Activated naive CD4-positive, alpha-beta T cell treated with anti-CD3 and anti-CD28 coated beads for 36 hours (primary cell): ENCODE measurements at places on chromosomes 7 and 10. TPM values are rescaled to one million over a fixed set of nuclear protein-coding genes. Genes with fewer than 3 reads are reported as not detected.

The MLXIPL gene
- total RNA-seq: 0.22 TPM

The CC2D2B gene
- not detected for total RNA-seq

The PODXL gene
- total RNA-seq: 1.8 TPM

The PDSS1 gene
- total RNA-seq: 14.5 TPM

The PAX2 gene
- not detected for total RNA-seq

The PLCE1 gene
- total RNA-seq: not detected

The CFAP46 gene
- total RNA-seq: not detected

The LBX1 gene
- total RNA-seq: not detected

The FAM25A gene
- total RNA-seq: not detected

The CPEB3 gene
- total RNA-seq: 1.3 TPM

The CALY gene
- total RNA-seq: not detected

The DENND11 gene
- 30.7 TPM for total RNA-seq

The SHH gene
- not detected for total RNA-seq

The SLC16A12 gene
- total RNA-seq: not detected

The GRID1 gene
- not detected for total RNA-seq

- no peak overlapping the region for H3K27ac ChIP-seq
- H3K36me3 ChIP-seq: no peaks in the 10 kb centered on the region
Measured at GRCh38 chr10:61751599-61751998, 88.9 kb downstream of the CABCOCO1 start.

DNA sequence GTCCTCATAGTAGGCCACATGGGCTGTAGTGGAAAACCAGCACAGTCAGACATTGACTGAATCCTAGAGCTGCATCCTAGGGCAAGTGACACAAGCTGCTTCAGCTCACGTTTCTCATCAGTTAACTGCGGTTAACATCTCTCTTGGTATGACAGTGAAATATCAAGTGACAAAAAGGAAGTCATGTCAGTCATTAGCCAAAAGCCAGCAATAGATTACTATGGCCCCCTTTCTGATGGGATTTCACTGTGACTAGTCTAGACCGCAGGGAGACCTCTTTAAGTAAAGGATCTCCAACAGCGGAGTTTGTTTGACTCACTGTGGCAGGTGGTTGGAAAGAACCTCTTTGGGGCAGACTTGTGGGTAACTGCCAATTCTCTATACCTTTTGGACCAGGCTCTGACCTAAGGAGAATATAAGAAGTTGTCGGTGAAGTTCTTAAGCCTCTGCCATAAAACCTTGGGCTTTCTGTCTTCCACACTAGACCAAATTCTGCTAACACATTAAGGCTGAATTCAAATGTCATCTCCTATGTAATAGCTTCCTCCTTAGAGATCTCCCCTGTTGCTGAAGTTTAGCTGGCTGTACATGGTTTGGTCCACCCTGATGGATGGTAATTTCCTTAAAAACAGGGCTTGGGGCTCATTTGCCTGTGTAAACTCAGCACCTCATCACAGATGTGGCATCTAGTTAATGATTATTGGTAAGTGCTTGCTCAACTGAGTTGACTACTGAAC is 115.3 kb downstream of the SGMS1 start:
- no peak overlapping the region for H3K27ac ChIP-seq
- no peak overlapping the region for H3K4me3 ChIP-seq
- H3K27me3 ChIP-seq: no peaks in the 10 kb centered on the region
- H3K4me1 ChIP-seq: peaks cover 49% of the 10 kb centered on the region
- DNase-seq: peak; percentile 13

DNA sequence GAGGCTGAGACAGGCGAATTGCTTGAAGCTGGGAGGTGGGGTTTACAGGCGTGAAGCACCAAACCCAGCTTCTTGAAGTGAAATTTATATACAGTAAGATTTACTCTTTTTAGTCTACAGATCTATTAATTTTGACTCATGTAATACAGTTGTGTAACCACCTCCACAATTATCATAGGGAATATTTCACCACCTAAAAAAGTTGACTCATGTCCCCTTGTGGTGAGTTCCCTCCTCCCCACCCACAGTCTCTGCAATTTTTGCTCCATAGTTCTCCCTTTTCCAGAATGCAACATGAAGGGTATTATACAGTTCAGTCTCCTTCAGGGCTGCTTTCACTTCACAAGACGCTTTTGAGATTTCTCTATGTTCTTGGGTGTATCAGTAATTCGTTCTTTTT is 156.8 kb downstream of the FAM107B start:
- no peaks in the 10 kb centered on the region for H3K36me3 ChIP-seq
- no peaks in the 10 kb centered on the region for H3K27me3 ChIP-seq
- no peak for DNase-seq
- H3K4me3 ChIP-seq: no peak overlapping the region
- peaks cover 25% of the 10 kb centered on the region for H3K4me1 ChIP-seq

- peaks cover 22% of the 10 kb centered on the region for H3K4me1 ChIP-seq
- peak overlapping the region; percentile 83 for H3K27ac ChIP-seq
- peak overlapping the region; percentile 5 for H3K4me3 ChIP-seq
- peak; percentile 85 for DNase-seq
Measured at GRCh38 chr10:31707093-31708039, 221.3 kb downstream of the ARHGAP12 start.

GRCh38 chr10:30413996-30414576 is 19.9 kb upstream of the MAP3K8 start:
- no peaks in the 10 kb centered on the region for H3K27me3 ChIP-seq
- DNase-seq: peak; percentile 43
- H3K36me3 ChIP-seq: no peaks in the 10 kb centered on the region
- no peak overlapping the region for H3K27ac ChIP-seq

DNA sequence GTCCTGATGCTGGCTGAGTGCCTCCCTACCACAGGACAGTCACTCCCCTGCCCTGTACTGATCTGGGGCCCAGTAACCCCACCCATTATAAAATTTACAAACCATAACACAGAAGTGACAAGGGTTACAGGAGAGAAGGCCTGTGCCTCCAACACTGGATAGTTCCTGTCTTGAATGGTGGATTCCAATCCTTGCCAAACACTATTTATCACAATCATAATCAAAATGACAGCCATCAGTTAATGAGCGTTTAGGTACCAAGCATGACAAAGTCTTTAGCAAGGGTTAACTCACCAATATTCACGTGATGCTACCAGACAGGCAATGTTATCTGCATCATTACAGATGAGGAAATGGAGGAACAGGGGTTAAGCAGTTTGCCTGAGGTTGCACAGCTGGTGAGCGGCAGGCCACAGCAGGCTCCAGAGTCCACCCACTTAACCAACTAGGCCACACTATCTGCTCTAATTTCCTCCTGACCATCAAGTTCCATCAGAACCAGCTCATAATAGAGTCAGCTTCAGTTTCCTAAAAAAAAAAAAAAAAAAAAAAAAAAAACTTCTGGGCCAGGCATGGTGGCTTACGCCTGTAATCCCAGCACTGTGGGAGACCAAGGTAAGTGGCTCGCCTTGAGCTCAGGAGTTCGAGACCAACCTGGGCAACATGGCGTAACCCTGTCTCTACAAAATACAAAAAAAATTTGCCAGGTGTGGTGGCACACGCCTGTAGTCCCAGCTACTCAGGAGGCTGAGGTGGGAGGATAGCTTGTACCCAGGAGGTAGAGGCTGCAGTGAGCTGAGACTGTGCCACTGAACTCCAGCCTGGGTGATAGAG is 14.2 kb downstream of the PDLIM1 start:
- no peaks in the 10 kb centered on the region for H3K4me1 ChIP-seq
- H3K4me3 ChIP-seq: no peak overlapping the region
- no peak overlapping the region for H3K27ac ChIP-seq
- DNase-seq: no peak

- peaks cover 3% of the 10 kb centered on the region for H3K36me3 ChIP-seq
- DNase-seq: no peak
- no peaks in the 10 kb centered on the region for H3K4me1 ChIP-seq
- H3K4me3 ChIP-seq: no peak overlapping the region
- H3K27me3 ChIP-seq: no peaks in the 10 kb centered on the region
Measured at GRCh38 chr7:50768485-50769474, 13.9 kb downstream of the GRB10 start.

- no peak overlapping the region for H3K27ac ChIP-seq
- peaks cover 13% of the 10 kb centered on the region for H3K36me3 ChIP-seq
- H3K4me3 ChIP-seq: no peak overlapping the region
- DNase-seq: peak; percentile 29
- no peaks in the 10 kb centered on the region for H3K27me3 ChIP-seq
Measured at GRCh38 chr7:156780724-156781455, 112.1 kb downstream of the LMBR1 start.

DNA sequence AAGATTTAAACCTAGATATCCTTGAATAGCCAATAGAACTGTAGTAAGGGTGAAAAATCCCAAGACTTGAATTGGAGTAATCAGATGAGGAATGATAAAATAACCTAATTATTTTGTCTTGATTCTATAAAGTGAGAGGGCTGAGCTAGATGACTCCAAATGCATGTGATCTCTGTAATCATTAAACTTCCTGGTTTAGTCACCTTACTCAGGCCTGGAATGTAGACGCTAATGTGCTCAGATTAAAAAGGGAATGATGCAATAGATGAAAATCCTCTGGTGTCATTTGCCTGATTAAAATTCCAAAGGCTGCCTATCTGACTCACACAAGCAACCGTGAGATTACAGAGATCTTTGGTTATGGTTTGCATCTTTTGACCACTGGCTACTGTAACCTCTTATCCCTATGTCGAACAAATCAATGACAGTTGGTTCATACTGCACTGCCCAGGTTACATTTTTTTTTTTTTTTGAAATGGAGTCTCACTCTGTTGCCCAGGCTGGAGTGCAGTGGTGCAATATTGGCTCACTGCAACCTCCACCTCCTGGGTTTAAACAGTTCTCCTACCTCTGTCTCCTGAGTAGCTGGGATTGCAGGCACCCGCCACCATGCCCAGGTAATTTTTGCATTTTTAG is 2.9 kb upstream of the HKDC1 start:
- no peak overlapping the region for H3K4me3 ChIP-seq
- no peak for DNase-seq
- H3K4me1 ChIP-seq: peaks cover 37% of the 10 kb centered on the region
- no peaks in the 10 kb centered on the region for H3K27me3 ChIP-seq
- no peak overlapping the region for H3K27ac ChIP-seq

- DNase-seq: no peak
- H3K27me3 ChIP-seq: no peaks in the 10 kb centered on the region
- H3K36me3 ChIP-seq: no peaks in the 10 kb centered on the region
- H3K4me3 ChIP-seq: no peak overlapping the region
Measured at GRCh38 chr10:47288236-47288635, 11.8 kb upstream of the GDF10 start.

DNA sequence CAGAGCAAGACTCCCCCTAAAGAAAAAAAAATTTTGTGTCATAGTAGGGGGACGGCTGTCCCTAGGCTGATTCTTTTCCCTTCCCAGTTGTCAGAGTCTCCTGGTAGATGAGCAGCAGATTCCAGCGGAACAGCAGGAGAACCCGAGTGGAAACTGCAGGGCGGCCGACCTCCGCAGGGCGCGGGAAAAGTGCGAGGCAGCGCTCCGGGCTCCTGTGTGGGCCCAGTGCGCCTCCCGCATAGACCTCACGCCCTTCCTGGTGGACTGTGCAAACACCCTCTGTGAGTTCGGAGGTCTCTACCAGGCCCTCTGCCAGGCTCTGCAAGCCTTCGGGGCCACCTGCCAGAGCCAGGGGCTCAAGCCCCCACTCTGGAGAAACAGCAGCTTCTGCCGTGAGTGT is 46.0 kb downstream of the ZAN start:
- no peaks in the 10 kb centered on the region for H3K4me1 ChIP-seq
- DNase-seq: no peak
- H3K36me3 ChIP-seq: no peaks in the 10 kb centered on the region
- peaks cover 3% of the 10 kb centered on the region for H3K27me3 ChIP-seq
- H3K4me3 ChIP-seq: no peak overlapping the region
- no peak overlapping the region for H3K27ac ChIP-seq

DNA sequence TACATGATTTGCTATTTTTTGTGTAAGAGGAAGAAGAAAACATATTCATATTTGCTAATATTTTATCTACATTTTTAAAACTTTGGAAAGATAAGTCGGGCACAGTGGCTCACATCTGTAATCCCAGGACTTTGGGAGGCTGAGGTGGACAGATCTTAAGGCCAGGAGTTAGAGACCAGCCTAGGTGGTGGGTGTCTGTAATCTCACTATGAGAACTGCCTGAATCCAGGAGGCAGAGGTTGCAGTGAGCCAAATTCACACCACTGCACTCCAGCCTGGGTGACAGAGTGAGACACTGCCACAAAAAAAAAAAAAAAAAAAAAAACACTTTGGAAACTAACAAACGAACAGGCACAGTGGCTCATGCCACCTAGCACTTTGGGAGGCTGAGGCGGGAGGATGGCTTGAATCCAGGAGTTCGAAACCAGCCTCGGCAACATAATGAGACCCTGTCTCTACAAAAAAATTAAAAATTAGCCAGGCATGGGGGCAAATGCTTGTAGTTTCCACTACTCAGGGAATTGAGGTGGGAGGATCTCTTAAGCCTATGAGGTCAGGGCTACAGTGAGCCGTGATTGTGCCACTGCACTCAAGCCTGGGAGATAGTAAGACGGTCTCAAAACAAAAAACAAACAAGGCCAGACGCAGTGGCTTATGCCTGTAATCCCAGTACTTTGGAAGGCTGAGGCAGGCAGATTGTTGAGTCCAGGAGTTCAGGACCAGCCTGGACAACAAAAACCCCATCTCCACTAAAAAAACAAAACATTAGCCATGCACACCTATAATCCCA is 25.6 kb downstream of the HERC4 start:
- H3K27me3 ChIP-seq: no peaks in the 10 kb centered on the region
- no peak for DNase-seq
- peaks cover 49% of the 10 kb centered on the region for H3K4me1 ChIP-seq

GRCh38 chr10:519716-520401 is 169.6 kb downstream of the DIP2C start:
- no peak for DNase-seq
- peaks cover 5% of the 10 kb centered on the region for H3K27me3 ChIP-seq
- H3K36me3 ChIP-seq: no peaks in the 10 kb centered on the region
- H3K4me3 ChIP-seq: no peak overlapping the region
- no peak overlapping the region for H3K27ac ChIP-seq

DNA sequence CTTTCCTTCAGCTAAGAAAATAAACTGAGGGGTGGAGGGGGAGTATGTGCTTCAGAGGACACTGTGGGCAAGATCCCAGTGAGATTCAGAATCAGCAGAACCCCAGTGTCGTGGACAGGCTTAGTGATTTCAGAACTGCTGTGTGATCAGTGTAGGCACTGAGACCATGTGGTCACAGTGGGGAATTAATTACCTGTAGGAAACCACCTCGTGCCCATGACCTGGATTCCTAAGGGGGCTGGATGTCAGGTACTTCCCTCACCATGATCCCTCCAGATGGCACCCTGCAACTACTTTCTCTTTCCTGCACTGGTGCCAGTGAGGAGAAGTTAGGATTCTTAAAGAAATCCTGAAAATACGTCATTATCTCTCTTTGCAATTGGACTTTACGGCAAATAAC is 64.4 kb downstream of the HBP1 start:
- no peak overlapping the region for H3K4me3 ChIP-seq
- no peaks in the 10 kb centered on the region for H3K4me1 ChIP-seq
- H3K27ac ChIP-seq: no peak overlapping the region
- H3K36me3 ChIP-seq: peaks cover 12% of the 10 kb centered on the region
- H3K27me3 ChIP-seq: no peaks in the 10 kb centered on the region
- no peak for DNase-seq

GRCh38 chr10:75319274-75319673 is 82.3 kb downstream of the ZNF503 start:
- H3K4me3 ChIP-seq: no peak overlapping the region
- DNase-seq: no peak
- H3K27me3 ChIP-seq: peaks cover 6% of the 10 kb centered on the region
- H3K36me3 ChIP-seq: peaks cover 2% of the 10 kb centered on the region
